ENCODE measurements at places on chromosomes 4 and X.

DNA sequence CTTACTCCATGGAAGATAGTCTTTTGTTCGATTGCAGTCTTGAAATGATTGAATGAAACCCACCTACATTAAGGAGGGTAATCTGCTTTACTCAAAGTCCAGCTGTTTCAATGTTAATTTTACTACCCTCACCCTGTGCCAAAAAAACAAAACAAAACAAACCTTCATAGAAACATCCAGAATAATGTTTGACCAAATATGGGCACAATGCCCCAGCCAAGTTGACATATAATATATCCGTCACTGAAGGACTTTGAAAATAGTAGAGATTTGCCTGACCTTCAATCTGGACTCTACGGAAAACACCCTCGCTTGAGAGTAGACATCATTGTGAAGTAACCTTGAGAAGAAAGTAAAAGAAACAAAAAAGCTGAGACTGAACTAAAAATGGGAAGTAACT is 550.5 kb upstream of the SMIM31 start:
- DNase-seq: no peak

- no peak for DNase-seq
These were observed 151.2 kb downstream of the NAA11 start for GRCh38 chr4:79174490-79175252.

GRCh38 chr4:40157436-40157835 is 39.4 kb upstream of the RHOH start:
- no peak for DNase-seq

- no peak for DNase-seq
These were observed 86.4 kb upstream of the DHRSX start for GRCh38 chrX:2587146-2587545.

Data from stimulated activated CD4-positive, alpha-beta T cell treated with anti-CD3 and anti-CD28 coated beads, Interleukin-2, amount 100 ng/mL, for 4 hours (primary cell).